8988T (cell line): ENCODE measurements at places on chromosomes 11 and 22.

DNA sequence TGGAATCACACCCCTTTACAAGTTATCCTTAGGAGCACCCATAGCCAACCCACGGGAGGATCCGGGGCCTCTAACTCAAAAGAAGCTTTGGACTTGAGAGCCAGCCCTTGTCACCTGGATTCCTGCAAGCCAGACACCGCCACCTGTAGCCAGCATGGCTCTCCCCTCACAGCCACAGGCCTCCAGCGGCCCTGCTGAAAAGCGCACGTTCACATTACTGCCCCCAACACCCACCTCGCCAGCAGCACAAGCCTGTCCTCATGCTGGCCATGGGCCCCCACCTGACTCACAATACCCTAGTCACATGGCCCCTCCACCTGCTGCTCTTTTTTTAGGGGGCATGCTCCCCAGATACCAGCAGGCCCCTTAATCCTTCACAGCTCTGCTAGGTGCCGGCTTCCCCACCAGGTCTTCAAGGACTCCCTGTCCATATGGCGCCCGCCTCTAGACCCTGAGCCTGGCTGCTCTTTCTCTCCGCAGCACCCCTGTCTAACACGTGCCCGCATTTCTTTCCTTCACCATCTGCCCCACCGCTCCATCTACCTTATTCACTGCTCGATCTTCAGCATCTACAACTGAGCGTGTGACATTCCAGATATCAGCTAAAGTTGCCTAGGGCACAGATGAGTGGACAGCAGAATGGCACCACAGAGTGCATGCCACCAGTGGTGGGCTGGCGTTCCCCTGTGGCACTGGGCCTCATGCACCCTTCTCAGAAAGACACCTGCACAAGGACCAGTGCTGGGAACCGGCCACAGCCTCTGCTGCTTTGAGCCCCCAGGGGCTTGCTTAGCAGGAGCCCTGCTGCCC, 6.6 kb downstream of the CARS1 start:
- DNase-seq: no peak

DNA sequence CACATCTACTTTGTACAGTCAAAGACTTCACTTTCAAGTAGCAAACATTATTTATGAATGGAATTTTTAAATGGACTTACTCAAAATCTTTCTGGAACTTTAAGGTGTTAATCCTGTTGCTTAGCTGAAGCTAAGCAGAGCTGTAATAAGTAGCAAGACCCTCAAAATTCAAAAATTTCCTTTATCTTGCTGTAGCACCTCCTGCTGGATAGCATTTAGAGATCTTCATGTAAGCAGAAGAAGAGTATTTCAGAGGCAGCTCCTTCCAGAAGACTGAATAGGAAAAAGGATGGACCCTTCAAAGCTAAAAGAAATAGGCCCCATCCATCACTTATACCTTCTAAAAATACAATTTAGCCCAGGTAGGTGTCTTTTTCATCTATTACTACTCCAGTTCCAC, 3.4 kb downstream of the PHF21A start:
- no peak for DNase-seq

GRCh38 chr11:66853242-66854229, 3.3 kb upstream of the LRFN4 start:
- DNase-seq: peak; percentile 33

DNA sequence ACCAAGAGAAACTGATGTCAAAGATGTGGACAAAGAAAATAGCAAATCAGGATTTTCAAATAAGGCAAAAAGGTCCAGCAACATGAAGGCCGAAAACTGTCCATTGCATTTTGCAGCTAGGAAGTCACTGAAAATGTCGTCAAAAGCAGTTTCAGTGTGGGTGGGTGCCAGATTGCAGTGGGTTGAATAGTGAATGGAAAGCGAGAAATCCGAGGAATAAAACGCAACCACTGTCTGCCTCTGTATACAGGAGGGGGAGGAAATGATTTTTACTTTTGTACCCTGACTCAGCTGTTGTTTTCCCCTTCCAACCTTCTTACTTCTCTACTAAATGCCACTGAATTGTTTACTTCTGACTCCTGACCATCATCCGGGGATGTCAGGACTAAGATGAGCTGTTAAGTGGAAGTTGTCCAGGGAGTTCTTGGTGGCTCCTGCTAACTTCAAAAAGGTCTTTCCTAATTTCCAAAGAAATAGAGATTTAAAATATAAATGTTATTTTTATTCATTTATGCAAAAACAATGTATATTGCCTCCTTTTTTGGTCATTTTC, 64.9 kb upstream of the BIRC3 start:
- DNase-seq: no peak

GRCh38 chr11:22670830-22671229, 4.4 kb downstream of the GAS2 start:
- DNase-seq: no peak

GRCh38 chr22:48476577-48476976, 1351.1 kb downstream of the BRD1 start:
- no peak for DNase-seq

GRCh38 chr22:23168391-23169042, 11.8 kb upstream of the BCR start:
- no peak for DNase-seq

GRCh38 chr22:40834619-40835018, 15.5 kb upstream of the SLC25A17 start:
- no peak for DNase-seq

DNA sequence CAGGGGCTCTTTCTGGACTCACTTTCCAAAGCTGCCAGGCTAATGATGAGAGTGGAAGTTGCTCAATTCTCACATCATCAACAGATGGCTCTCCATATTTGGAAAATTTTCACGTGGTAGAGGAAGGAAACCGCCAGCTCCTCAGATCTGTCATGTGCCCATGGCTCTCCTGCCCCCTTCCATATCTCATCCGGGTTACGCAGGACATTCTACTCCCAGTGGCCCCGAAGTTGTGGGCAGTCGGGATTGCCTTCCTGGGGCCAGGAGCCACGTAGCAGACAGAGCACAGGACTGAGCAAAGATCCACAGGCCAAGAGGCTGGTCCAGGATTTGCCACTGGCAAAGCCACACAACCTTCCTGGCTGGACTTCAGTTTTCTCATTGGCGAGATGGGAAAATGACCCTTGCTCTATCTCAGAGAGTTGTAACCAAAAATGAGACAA, 38.8 kb downstream of the RPUSD4 start:
- no peak for DNase-seq

DNA sequence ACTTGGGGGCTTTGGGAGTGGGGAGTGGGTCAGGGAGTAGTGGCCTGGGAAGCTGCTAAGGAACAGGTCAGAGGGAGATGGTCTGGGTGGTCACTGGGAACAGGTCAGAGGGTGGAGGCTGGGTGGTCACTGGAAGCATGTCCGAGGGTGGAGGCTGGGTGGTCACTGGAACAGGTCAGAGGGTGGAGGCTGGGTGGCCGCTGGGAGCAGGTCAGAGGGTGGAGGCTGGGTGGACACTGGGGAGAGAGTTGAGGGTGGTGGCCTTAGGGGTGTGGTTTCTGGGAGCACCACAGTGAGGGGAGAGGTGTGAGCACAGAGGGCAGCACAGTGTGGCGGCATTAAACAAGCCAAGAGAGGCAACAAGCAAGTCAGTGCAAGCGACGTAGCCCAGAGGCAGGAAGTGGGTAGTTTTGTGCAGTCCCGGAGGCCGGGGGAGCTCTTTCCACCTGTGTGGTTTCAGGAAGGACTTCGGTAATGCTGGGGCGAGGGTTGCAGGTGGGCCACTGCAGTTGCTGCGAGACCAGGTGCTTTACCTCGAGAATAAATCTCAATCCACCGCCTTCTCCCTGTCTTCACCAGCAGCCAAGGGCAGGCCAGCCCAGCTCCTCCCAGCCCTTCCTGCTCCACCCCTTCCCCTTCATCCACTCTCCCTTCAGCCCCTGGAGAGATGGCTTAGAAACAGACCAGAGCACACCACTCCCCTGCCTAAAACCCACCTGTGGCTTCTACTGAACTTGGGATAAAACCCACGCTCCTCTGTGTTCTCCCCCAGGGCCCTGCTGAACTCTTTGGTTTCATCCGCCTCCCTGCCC, 3.2 kb upstream of the CACNA1I start:
- no peak for DNase-seq

GRCh38 chr11:1195682-1196515, 27.0 kb upstream of the MUC5B start:
- DNase-seq: peak; percentile 12

DNA sequence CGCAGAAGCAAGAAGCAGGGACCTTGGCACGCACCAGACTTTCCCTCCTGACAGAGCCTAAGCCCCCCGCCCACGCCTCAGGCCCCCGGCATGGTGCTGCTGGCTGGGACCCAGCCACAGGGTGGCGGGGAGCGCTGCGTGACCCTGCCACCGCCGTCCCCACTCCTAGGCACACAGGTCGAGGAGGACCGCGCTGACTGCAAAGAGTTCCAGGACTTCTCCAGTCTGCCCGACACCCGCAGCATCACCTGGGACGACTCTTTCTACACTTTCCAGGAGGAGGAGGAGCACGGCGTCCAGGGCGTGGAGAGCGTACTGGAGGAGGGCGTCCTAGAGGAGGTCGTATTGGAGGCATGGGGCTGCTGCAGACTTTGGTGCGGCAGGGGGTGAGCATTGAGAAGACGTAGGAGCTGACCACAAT, 103.7 kb downstream of the TRIM51G start:
- DNase-seq: no peak

DNA sequence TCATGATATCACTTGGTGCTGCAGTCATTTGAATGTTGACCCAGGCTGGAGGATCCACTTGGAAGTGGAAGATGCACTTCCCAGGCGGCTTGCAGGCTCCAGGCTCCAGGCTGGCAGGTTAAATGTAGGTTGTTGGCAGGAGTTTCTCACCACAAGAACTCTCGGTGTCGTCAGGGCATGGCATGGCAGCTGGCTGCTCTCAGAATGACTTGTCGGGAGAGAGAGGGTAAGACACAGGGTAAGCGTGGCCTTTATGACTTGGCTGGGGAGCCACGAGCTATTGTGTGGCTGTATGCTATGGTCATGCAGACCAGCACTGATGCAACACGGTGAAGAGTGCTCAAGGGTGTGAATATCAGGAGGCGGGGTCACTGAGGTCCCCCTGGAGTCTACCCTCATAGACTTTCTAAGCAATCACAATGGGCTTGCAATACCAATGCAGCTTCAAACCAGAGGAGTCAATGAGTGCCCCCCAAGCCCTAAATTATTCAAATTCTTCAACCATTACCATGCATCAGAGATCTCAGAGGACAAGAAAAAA, 1027.7 kb downstream of the OPCML start:
- DNase-seq: no peak

DNA sequence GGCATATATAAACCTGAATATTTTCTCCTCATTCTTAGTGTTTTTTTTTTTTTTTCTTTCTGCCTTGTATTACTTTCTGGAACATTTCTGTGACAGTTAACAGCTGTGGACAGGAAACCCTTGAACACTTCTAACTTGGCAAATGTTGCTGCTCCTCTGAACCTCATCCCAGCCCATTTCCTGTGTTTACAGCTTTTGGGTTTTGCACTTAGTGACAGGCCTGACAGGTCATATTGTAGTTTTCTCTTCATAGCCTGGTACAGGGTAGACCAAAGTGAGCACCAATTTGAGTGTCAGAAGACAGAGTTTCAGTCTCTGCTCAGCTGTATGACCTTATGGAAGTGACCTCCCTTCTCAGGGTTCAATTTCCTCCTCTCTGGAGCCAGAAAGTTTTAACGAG, 91.6 kb downstream of the STIM1 start:
- no peak for DNase-seq

- DNase-seq: no peak
Measured at GRCh38 chr11:16778286-16778685, 39.8 kb downstream of the C11orf58 start.

DNA sequence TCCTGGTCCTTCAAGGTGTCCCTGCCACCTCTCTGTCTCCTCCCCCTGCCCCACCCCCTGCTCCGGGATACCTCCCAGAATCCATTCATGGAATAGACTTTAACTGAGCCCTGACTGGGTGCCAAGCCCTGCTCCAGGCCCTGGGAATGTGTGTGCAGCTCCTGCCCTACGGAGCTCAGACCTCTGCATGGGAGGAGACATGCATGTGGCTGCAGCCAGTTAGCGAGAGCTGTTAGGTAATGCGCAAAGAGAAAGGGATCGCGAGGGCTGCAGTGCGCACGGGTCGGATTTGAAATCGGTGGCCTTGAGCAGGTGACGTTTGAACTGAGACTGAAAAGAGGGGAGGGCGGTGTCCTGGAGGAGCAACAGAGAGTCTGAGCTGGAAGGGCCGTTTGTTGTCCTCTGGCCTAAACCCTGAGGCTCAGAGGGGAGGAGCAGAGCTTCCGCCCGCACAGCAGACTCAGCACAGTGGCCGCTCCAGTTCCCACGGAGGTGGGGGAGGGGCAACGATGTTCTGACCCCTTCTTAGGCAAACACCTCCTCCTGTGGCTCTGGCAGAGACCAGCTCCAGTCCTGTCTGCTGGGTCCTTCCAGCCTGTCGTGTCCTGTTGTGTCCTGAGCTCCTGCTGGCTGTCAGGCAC, 19.8 kb upstream of the LRRC10B start:
- DNase-seq: peak; percentile 29

DNA sequence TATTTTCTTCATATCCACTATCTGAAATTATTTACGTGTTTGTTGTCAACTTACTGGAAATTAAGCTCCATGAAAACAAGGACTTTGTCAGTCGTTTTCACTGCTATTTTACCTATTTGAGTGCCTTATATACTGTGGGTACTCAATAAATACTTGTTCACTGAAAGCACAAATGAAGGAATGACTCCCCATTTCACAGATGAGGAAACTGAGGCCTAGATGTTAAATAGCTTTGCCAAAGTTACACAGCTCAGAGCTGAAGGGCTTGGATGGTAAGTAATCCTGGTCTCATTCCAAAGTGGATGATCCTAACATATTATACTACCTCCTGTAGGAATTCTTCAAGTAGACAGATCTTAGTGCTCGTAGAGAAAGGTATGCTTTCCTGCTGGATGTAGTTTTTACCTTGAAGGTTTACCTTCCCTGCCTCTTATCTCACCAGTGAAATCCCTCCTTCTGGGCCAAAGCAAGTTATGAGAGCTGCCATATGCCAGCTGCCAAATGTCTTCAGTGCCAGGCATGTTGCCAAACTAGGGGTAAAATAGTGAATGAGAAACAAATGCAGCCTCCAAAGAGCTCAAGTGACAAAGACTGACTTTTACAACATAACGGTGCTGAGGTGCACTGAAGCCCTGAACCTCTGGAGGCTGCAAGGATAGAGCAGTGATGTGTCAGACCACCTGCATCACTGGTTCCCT, 129.7 kb downstream of the TRIM44 start:
- no peak for DNase-seq

GRCh38 chr22:40002935-40003715, 8.4 kb downstream of the FAM83F start:
- no peak for DNase-seq

DNA sequence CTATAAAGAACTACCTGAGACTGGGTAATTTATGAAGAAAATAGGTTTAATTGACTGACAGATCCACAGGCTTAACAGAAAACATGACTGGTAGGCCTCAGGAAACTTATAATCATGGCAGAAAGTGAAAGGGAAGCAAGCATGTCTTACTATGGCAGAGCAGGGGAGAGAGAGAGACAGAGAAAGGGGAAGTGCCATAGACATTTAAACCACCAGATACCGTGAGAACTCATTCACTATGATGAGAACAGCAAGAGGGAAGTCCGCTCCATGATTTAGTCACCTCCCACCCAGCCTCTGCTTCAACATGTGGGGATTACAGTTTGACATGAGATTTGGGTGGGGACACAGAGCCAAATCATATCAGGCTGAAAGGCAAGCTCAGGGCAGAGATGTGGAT, 327.1 kb upstream of the DDI1 start:
- no peak for DNase-seq

GRCh38 chr11:44761551-44761961, 34.8 kb downstream of the TSPAN18 start:
- DNase-seq: no peak
